ENCODE measurements at places on chromosomes 16 and 17.

DNA sequence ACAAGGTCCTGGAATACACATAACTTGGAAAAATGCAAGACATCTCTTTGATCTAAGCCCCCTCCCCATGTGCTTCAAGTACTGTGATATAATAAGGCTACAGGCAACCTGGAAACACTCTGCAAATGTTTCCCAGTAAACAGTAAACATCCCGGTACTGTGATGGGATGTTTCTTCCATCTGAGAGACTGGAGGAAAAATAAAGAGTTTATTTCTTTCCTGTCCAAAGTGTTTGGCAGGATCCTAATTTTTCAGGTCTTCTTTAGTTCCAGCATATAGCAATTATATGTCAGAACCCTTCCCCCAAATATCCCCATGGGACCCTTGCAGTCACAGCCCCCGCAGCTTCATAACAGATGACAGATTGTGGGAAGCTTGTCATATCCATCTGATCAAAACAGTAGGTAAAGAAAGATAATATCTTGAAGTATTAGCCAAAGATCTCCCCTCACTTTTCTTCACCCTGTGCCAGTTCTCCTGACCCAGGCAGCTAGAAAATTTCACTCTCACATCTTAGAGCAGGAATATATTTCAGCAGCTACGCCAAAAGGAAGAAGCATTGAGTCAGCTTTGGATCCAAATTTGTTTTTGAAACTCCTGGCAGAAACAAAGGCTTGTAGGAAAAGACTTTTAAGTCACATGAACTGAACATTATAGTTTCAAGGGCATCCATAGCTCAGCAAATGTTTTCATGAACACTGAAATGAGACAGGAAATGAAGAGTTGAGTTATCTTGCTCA lies 141.3 kb downstream of the HS3ST3A1 start:
- no peak for DNase-seq

- DNase-seq: no peak
Measured at GRCh38 chr16:57999366-57999970, 1.0 kb downstream of the ZNF319 start.

DNA sequence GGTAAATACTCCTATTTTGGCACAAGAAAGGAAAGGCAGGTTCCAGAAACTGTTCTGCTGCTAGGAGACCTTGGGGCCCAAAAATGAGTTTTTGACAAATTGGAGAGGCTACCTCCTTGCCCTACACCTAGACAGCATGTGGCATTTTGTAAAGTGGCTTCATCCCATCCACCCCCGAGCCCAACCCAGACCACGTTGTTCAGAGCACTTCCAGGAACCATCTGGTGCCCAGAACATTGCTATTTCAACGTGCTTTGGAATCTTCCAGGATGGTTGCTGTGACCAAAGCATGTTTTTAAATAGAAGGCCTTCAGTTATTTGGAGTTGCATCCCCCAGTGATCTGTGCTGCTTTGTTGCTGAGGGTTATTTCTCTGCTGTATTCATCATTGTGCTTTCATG lies 116.3 kb upstream of the TOM1L1 start:
- DNase-seq: no peak

DNA sequence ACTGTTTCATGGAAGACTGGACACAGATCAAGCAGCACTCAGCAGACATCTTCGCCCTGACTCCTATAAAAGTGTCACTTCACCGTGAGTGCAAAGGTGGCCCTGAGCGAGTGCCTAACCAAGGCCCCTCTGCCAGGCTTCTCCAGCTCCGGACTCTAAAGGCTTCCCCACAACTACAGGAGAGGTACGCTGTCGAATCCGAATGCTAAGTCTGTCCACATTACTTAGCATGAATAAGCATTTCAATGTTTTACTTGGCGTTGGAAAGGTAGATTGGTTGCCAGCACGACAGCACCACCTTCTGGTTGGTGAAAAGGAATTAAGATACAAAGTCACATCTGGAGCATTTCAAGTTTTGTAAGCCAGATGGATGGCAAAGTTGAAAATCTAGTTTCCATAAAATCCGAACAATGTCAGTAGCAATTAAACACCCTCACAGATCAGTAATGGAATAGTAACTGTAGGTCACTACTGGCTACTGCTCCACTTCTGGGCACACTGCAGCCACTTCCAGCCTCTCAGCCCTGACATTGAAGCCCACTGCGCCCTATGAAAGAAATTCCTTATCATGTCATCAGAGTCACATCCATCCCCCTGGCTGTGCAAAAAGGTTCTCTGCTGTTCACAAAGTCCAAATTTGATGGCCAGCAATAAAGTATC lies 100.9 kb downstream of the PARN start:
- peak; percentile 21 for DNase-seq

DNA sequence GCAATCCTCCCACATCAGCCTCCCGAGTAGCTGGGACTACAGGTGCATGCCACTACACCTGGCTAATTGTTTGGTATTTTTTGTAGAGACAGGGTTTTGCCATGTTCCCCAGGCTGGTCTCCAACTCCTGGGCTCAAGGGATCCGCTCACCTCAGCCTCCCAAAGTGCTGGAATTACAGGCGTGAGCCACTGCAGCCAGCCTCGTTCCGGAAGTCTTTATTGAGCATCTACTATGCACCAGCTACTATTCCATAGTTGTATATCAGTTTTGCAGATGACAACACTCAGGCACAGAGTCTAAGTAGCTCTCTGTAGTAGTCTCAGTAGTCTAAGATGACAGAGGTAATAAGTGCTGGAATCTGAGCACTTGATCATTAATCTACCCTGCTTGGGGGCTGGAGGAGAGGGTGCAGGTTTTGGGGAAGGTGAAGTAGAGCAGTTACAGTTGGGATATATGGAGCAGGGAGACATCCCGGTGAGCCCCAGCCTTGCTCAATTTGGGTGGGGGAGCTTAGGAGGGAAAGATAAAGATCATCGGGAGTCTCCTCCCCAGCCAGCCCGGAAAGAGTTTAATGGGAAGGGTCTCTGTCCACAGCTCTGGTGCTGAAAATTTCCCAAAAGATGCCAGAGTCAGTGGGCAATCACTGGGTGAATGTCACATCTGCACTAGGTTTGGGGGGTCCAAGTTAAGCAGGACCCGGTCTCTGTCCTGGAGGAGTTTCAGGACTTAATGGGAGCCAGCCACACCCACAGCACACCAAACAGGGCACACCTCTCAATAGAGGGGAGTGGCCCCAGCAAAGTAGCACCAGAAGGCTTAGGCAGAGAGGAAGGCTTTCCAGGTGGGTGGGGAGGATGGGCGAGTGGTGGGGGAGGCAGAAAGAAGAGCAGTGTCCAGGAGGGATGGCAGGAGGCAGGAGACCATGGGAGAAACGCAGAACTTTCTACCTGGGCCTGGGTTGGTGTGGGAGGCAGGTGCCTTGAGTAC lies 1.7 kb downstream of the OTOP3 start:
- no peak for DNase-seq

DNA sequence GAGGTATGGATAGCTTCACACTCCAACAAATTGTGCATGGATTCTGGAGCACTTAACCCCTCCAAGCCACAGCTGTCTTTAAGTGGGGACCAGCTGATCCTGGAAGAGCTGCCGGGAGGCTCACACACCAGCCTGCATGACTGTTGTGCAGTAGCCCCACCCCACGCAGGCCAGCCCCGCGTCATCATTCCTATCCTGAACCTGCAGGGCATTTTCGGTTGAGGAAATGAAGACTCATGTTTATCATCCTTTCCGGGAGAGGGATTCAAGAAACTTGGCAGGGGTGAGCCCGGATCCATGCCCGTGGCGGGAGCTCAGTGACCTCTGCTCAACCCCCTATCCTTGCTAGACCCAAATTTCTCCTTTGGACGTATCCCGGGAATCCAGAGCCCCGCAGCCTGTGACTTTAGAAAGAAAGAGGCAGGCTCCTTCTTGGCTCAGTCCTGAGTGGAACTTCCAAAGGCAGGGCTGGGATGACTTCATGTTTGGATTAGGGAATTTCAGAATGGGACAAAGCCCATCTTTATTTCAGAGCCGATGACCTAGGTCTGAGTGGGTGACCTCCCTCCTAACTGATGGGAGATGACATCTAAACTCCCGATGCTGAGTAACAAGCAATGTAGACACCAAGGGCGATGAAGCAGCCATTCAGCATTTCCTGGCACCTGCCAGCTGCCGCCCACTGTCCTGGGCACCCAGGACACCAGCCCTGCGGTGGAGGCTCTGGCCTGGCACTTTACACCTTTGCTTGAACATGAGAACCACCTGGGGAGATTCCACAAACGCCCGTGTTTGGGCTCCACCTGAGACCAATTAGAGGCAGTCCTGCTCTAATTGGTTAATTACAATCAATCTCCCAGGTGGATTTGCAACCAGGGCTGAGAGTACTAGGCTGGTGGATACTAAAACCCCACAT lies 43.3 kb upstream of the CMIP start:
- no peak for DNase-seq

DNA sequence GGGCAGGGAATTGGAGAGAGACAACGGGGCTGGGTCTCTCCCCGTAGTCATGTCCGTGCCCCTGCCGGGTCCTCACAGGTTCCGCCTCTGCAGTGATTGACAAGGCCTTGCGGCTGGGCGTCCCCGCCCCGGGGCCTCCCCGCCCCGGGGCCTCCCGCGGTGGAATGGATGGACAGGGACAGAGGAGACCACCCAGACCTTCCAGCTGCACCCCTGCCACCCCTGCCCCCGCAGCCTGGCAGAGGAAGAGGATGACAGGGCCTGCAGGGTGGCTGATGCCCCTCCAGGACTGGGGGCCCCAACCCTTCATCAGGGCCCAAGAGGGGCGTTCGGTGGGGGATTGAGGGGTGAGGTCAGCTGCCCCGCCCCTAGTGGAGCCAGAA lies 216.4 kb upstream of the CIBAR2 start:
- DNase-seq: no peak

DNA sequence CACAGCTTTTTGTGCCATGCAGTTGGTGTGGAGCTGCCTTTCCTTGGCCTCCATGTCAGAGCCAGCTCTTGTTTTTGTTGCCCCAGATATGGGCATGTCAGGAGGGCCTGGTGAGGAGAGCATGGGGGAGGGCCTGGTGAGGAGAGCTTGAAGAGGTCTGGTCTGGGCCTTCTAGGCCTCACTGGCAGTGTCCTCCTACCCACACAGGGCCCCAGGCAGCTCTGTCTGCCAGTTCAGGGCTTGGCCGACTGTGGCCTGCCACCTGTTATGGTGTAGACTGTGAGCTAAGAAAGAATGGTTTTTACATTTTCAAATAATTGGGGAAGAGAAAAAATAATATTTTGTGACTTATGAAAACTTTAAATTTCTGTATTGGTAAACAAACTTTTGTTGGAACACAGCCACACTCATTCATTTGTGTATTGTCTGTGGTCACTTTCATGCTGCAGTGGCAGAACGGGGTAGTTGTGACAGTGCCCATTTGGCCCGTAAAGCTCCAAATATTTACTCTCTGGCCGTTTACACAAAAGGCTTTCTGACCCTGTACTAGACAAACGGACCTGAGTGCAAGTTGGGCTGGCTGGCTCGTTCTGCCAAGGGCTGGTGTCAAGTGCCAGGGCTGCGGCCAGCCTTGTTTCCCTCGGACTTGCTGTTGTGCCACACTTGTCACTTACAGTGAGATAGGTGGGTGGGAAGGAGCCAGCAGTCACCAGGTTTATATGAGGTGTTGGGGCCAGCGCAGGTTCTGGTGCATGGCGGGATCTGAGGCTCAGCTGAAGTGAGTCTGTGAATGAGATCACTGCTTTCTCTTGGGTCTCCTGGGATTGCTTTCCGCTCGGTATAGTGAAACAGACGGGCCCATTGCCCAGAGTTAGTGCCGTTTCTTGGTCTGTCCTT lies 18.2 kb downstream of the PGS1 start:
- DNase-seq: no peak

- DNase-seq: no peak
Measured at GRCh38 chr17:73104450-73104849, 12.0 kb upstream of the SLC39A11 start.

DNA sequence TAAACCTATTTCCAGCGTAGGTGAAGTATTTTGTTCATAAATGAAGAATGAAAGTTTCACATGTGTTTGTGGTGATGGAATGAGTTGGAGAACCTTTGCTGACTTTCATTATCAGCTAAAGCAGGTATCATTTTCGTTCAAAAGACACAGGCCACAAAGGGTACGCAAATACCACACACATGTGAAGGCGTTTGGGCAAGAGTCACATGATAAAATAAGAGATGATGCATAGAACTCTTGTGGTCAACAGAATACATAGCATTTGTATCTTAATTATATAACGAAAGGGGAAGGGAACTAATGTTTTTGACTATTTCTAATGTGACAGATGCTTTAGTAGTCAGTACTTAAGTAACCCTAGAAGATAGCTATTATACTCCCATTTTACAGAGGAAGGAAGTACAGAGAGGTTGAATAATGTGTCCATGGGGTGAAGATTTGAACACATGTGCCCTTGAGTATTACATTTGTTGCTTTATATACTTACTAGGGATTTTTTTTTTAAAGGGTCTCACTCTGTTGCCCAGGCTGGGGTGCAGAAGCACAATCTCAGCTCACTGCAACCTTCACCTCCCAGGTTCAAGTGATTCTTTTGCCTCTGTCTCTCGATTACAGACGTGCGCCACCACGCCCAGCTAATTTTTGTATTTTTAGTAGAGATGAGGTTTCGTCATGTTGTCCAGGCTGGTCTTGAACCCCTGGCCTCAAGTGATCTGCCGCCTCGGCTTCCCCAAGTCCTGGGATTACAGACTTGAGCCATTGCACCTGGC lies 4.8 kb downstream of the RPA1 start:
- DNase-seq: no peak

- no peak for DNase-seq
Measured at GRCh38 chr16:56072096-56072495, 119.2 kb upstream of the GNAO1 start.

DNA sequence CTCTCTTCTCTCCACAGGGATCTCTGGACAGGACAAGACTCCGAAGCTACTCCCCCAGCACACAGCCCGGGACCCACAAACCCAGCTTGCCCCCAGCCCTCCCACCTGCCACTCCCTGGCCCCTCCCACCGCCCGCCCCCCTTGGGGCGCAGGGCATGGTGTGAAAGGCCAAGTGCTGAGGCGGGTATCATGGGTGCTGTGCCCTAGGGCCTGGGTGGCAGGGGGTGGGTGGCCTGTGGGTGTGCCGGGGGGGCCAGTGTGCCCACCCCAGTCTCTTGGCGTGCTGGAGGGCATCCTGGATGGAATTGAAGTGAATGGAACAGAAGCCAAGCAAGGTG lies 11.4 kb downstream of the THRA start:
- DNase-seq: no peak

- no peak for DNase-seq
Measured at GRCh38 chr16:67934306-67935100, 2.1 kb downstream of the PSMB10 start.

GRCh38 chr17:40490289-40490853 lies 11.1 kb downstream of the TNS4 start:
- no peak for DNase-seq

- no peak for DNase-seq
Measured at GRCh38 chr17:6376931-6377361, 58.0 kb downstream of the AIPL1 start.

GRCh38 chr16:25106567-25107465 lies 4.7 kb upstream of the LCMT1 start:
- peak; percentile 81 for DNase-seq

GRCh38 chr16:57536306-57537193 lies at the start of gene CCDC102A:
Gene CCDC102A (minus strand): TSS chr16:57536571. CDS start chr16:57529177, 7,394 bp downstream.
- no peak for DNase-seq

GRCh38 chr16:22065252-22065651 lies 27.1 kb upstream of the VWA3A start:
- no peak for DNase-seq
